CD4-positive, alpha-beta T cell treated with Interleukin-12 subunit alpha and Interleukin-12 subunit beta, for 1 hour (primary cell): ENCODE measurements at places on chromosomes 5 and 9.

GRCh38 chr5:163306421-163306820, 131.0 kb upstream of the CCNG1 start:
- peak; percentile 3 for DNase-seq

DNA sequence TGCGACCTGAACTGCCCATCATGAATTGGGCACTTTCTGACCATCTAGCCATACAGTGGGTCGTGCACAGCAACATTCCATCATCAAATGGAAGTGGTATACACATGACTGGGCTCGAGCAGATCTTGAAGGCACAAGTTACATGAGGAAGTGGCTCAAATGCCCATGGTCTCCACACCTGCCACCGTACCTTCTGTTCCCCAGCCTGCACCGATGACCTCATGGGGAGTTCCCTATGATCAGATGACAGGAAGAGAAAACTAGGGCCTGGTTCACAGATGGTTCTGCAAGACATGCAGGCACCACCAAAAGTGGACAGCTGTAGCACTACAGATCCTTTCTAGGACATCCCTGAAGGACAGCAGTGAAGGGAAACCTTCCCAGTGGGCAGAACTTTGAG, 21.8 kb downstream of the MTMR12 start:
- no peak for DNase-seq

GRCh38 chr9:108161503-108161902, 671.9 kb upstream of the KLF4 start:
- DNase-seq = no peak

- no peak for DNase-seq
Observed at GRCh38 chr5:178457471-178457870, 132.7 kb downstream of the COL23A1 start.

- no peak for DNase-seq
Observed at GRCh38 chr5:10021248-10021647, 228.4 kb downstream of the ATPSCKMT start.

GRCh38 chr9:15642369-15642962, 89.6 kb downstream of the CCDC171 start:
- peak; percentile 13 for DNase-seq

GRCh38 chr9:108688676-108689075, 167.1 kb downstream of the ACTL7B start:
- DNase-seq = no peak

DNA sequence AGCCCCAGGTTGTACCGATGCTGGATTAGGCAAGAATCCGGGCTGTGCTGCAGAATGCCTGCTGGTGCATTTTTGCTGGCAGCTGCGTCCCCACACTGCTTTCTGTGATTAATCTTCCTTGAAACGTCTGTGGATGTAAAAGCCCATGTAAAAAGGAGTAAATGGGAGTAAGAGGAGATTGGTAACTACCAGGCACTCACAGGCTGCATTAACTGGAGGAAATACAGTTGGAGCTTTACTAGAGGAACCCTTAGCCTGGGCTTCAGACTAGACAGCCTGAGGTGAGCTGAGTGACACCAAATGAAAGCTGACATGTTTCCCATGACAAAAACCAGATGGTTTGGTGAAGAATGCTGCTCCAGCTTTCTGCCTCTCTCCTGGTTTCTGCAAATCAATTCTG, 190.4 kb upstream of the GAS1 start:
- DNase-seq = no peak

- no peak for DNase-seq
Observed at GRCh38 chr5:41368158-41368557, 142.2 kb downstream of the PLCXD3 start.

DNA sequence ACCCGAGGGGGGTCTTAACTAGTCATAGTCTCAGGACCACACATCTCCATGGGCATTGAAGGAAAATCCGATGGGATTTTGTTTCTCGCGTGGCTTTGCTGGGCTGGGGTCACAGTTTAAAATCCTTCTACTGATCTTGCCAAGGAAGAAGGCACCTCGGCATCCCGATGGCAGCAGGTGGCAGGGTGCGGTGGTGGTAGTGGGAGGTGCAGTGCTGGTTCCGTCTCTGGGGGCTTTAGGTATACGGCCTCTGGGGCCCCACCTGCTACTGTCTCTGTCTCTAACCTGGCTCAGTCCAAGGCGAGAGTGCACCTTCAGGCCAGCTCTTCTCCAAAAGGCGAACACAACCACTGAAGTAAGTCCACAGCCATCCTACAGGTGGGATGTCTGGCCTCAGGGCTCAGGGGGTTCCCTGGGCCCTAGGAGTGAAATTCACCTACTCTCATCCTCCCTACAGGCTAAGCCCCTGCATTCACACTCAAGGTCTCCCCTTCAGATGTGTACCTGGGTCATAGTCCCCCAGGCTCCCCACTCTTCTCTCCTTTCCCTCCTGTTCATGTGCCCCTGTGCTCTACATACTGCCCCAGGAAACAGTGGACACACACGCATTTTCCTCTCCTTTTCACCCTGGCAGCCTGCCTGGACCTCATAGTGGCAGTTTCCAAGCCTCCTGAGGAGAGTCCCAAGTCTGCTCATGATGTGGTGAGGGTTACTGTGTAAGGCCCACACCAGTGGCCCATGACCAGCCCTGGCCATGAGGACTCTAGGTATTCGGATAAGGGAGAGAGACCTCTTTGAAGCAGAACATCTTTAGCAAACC, 736 bp upstream of the FCN2 start:
- no peak for DNase-seq

- DNase-seq = no peak
Observed at GRCh38 chr9:136617746-136618579, 44.8 kb upstream of the EGFL7 start.

- DNase-seq = no peak
Observed at GRCh38 chr5:90054612-90055011, 354.9 kb downstream of the CETN3 start.

DNA sequence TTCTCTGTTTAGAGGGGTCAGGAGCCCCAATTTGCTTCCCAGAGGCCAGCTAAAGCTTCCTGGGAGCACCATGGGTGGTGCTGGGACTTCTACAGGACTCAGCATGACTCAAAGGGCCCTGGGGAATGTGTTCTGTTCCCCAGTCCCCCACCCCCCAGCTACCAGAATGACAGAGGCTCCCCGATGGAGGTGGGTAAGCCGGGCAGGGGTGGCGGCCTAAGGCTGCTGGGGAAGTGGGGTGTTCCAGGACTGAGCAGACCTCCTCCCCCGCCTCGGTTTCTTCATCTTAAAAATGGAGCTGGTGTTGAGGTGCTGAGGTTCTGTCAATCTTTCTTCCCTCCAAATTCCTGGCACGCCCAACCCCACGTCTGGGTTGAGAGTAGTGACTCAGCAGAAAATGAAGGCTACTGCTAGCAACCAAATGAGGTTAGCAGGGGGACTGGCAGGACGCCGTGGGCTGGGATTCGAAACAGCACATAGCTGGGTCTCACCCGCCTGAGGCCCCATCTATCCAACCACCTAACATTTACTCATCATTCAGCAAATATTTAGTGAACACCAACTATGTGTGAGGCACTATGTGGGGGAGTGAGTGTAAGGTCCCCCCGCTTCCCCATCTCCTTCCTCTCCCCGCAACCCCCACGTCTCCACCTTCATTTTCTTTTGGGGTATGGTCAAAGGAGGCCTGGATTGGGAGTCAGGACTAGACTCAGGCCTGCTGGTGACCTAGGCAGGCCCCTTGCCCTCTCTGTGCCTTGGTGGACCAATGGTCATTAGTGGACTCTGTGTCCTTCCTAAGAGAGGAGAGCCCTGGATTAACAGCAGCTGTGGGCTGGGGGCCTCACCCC, 50.2 kb downstream of the C9orf50 start:
- no peak for DNase-seq

DNA sequence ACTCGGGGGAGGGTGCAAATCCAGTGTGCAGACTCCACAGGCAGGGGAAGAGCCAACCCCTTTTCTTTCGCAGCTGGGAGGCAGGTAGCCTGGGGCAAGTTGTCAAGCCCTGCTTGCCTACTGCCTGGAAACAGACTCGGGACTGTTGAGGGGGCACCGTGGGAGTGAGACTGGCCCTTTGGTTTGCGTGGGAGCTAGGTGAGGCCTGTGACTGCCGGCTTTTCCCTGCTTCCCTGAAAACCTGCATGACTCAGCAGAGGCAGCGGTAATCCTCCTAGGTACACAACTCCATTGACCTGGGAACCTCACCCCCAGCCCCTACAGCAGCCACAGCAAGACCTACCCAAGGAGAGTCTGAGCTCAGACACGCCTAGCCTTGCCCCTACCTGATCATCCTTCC, 509.5 kb downstream of the DTWD2 start:
- DNase-seq = no peak

- no peak for DNase-seq
Observed at GRCh38 chr9:105087910-105088898, 156.2 kb upstream of the SLC44A1 start.

GRCh38 chr5:56951946-56952691, at the start of gene MIER3:
Gene MIER3, minus strand, starts transcription at chr5:56952123. Its CDS starts 21 bp downstream, at chr5:56952102.
- DNase-seq = peak; percentile 83

GRCh38 chr5:169828385-169828784, 151.9 kb downstream of the INSYN2B start:
- no peak for DNase-seq

GRCh38 chr9:20649381-20649780, 27.1 kb upstream of the MLLT3 start:
- DNase-seq = no peak

- peak; percentile 22 for DNase-seq
Observed at GRCh38 chr5:76735762-76736545, 20.0 kb downstream of the F2R start.

- no peak for DNase-seq
Observed at GRCh38 chr5:137470111-137470920, 28.8 kb downstream of the SPOCK1 start.

DNA sequence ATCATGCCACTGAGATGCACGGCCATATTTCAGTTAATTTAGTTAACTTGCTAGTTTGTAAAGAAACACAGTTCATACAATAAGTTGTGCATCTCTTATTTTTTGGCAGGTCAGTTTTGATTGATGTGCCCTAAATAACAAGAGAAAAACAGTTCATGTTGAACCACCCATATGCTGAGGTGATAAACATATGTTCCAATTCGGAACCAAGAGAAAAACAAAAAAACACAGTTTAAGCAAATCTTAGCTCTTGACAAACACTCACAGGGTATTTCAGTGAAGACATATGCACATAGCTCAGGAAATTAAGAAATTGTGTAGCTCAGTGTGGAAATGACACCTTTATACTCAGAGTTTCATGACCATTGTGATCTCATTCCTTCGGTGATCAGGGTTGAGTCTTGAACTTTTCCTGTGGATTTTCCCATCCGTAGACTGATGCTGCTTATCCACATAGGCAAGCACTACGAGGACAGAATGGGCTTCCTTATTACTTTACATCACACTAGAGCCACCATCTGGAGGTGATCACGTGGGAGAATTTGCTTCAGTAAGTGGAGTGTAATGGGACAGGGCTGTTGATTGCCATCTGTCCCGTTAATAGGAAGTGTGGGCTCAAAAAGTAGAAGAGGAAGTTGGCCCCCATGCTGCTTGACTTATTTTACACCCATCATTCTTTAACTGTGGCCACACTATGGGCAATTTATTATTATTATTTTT, 773.0 kb downstream of the MTRR start:
- DNase-seq = no peak

GRCh38 chr9:16413509-16414016, 456.9 kb downstream of the BNC2 start:
- DNase-seq = no peak

- DNase-seq = no peak
Observed at GRCh38 chr9:75930730-75931321, 40.4 kb downstream of the PCSK5 start.

GRCh38 chr5:126535856-126536545, 59.0 kb downstream of the ALDH7A1 start:
- DNase-seq = no peak
